Progenitor cell of endocrine pancreas (in vitro differentiated cells): ENCODE measurements at places on chromosomes 1 and 21. TPM values are rescaled to one million over a fixed set of nuclear protein-coding genes. Genes with fewer than 3 reads are reported as not detected.

Gene ADGRL2
- 70.8 and 75.1 TPM in 2 replicates for total RNA-seq

DNA sequence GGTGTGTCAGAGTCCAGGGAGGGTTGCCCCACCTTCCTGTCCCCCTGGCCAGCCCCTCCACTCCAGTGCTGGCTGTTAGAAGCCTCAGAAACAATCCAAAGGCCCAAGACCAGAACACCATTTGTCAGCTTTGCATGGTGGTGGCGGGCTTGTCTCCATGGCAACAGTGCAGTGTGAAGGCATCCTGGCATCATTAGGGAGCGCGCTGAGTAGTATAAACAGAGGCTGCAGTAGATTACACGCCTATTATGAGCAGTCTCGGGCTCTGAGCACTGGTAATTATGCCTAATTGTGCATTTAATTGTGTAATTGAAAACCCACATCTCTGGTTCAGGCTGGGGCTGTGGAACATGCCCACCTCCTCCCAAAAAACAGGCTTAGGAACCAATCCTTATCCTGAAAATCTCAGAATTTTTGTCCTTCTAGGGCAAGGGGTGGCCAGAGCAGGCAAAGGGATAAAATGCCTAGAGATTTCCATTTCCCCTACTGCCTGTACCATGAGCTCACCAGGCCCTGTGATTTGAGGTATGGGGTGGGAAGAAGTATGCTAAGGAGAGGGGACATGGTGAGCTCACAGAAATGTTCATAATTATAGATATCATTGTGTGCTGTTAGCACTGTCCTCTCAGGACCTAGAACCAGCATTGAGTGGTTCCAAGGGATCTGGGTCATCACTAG is 11.7 kb downstream of the NKAIN1 start:
- no peak for DNase-seq

Gene PYHIN1
- total RNA-seq, result not detected in 2 replicates

DNA sequence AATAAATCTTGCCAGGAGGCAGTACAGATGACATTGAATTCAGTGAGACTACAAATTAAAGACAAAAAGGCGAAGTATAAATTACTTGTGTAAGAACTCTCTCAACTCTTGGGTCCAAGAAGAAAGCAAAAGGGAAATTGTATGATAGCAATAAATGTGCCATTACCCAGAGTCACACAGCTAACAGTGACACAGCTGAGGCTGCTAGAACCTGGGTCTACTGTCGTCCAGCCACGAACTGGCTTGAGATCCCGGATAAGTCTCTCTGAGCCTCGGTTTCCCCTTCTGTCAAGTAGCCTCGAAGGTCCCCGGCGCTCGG is 362 bp upstream of the ROR1 start:
- no peak for DNase-seq

DNA sequence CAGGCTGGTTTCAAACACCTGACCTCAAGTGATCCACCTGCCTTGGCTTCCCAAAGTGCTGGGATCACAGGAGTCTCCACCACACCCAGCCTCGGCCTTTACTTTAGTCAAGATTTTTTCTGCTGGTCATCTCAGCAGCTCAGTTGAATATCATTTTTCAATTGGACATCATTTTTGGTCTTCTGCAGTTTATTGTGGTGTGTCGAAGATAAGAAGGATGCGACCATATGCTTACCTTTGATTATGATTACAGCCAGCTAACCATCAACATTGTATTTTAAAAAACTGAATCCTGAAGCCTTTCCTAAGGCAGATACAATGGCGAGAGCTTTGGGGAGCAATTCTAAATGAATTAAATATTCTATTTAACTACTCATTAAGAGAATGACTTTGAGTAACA is 12.3 kb upstream of the NFIA start:
- DNase-seq, result no peak

Gene INAVA
- total RNA-seq, result 82.9 and 84.2 TPM in 2 replicates

GRCh38 chr1:87329051-87329525 is 408 bp downstream of the LMO4 start:
- DNase-seq, result peak; percentile 48

DNA sequence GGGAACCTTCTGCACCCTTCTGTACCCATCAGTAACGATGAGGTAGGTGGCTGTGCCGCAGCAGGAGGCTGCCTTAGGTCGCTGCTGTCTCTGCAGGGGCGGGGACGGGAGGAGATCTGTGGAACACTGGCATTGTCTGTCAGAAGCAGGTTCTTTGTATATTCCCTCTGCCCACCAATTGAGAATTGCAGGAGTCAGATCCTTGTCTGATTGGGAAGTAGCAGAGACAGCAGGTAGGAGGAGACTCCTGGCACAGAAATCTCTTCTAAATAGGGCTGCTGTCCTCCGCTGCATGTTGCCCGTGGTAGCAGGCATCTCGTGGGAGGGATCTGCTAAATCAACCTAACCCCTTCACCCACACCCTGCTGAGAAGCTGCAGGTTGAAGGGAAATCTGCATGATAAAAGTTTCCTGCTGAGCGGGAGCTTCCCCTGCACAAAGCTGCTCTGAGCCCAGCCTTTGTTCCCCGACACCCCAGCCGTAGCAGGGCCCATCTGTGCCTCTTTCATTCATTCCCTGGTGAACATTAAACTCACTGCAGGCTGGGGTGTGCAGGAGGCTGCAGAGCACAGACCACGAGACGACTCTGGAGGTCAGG is 15.9 kb downstream of the SARS1 start:
- DNase-seq, result no peak

DNA sequence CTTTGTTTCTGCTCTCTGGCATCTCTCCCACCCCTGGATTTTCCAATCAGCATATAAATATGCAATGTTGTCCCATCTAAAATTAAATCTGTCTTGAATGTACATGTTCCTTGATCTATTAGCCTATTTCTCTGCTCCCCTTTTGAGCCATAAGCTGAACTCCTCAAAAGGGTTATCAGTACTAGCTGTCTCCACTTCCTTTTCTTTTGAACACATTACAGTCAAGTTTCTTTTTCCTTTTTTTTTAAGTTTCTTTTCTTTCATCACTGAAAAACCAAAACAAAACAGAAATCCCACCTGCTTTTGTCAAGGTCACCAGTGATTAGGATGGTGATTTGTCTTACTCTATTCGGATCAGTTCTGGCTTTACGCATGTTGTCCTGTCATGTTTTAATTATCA is 29.3 kb downstream of the XCL2 start:
- no peak for DNase-seq

Gene SYDE2
- total RNA-seq, result 24.2 and 24.6 TPM in 2 replicates

GRCh38 chr1:67359592-67359991 is 51.9 kb downstream of the IL12RB2 start:
- DNase-seq, result no peak

DNA sequence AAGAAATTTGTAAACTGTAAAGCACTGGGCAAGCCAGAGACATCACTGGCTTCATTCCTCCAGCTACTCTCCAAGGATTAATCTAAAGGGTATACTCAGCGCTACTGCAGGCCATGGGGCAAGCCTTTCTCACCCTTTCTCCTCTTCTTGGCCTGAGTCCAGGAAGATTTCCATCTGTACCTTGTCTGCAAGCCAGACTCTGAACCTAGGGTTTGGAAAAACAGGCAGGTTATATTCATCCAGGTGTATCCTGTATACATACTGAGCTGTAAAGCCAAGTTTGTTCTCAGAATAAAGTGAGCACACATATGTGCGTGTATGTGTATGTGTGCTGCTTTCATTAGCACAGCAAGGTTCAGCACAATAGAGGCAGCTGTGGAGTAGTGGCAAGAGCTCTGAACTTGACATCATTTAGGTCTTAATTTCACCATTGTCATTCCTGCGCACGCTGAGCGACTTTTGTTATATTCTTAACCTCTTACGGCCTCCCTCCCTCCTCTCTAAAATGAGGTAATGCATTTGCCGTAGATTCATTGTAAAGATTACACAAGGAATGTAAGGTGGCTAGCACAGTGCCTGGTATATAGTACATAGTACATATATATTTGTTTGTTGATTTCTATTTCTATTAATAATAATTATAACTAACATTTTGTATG is 128.1 kb upstream of the JUN start:
- DNase-seq, result no peak

GRCh38 chr1:158771950-158772866 is at the start of gene OR6N1:
OR6N1 (minus strand) TSS chr1:158772195; CDS start chr1:158766682, 5,513 bp downstream.
- no peak for DNase-seq

DNA sequence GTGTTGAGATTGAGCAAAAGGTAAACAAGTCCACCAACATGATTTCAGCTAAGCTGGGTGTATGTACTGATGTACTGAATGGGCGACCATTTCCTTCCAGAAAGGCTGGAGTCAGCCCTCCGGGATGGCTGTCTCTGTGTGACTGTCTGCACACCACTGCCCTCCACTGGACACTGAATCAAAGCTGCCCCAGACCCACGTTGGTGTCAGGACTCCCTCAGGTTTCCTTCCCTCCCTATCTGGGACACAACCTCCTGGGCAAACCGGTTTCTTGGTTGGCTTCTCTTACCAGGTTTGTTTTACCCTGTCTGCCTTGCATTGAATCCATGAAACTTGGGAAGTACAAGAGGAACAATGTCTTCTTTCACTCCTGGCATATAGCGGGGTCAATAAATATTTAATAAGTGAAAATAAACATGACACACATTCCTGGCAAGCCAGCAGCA is 5.3 kb upstream of the SRP9 start:
- DNase-seq, result peak; percentile 81

- no peak for DNase-seq
Observed at GRCh38 chr1:166272155-166272554, 105.4 kb upstream of the FAM78B start.

DNA sequence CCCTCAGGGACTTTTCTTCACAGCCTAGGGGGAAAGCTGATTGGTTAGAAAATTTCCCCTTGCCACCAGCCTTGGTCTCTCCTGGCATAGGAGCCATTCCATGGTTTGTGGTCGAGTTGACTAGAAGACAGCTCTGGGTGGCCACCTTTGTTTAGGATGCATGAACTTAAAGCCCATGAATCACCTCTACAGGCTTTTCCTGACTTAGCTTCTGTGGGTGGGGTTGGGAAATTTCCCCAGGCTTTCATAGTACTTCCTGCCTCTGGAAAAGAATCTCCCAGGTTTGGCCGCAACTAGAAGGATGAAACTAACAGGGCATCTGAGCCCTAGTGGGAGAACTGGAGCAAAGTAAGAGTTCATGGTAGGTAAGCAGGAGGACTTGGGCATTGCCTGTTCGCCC is 72.6 kb downstream of the SNRPE start:
- DNase-seq, result no peak
